ENCODE measurements at places on chromosomes 3 and 15.

DNA sequence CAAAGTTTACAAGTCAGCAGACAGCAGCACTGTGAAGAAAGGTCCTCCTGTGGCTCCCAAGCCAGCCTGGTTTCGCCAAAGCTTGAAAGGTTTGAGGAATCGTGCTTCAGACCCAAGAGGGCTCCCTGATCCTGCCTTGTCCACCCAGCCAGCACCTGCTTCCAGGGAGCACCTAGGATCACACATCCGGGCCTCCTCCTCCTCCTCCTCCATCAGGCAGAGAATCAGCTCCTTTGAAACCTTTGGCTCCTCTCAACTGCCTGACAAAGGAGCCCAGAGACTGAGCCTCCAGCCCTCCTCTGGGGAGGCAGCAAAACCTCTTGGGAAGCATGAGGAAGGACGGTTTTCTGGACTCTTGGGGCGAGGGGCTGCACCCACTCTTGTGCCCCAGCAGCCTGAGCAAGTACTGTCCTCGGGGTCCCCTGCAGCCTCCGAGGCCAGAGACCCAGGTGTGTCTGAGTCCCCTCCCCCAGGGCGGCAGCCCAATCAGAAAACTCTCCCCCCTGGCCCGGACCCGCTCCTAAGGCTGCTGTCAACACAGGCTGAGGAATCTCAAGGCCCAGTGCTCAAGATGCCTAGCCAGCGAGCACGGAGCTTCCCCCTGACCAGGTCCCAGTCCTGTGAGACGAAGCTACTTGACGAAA lies 24.2 kb downstream of the STARD5 start:
- DNase-seq = no peak

DNA sequence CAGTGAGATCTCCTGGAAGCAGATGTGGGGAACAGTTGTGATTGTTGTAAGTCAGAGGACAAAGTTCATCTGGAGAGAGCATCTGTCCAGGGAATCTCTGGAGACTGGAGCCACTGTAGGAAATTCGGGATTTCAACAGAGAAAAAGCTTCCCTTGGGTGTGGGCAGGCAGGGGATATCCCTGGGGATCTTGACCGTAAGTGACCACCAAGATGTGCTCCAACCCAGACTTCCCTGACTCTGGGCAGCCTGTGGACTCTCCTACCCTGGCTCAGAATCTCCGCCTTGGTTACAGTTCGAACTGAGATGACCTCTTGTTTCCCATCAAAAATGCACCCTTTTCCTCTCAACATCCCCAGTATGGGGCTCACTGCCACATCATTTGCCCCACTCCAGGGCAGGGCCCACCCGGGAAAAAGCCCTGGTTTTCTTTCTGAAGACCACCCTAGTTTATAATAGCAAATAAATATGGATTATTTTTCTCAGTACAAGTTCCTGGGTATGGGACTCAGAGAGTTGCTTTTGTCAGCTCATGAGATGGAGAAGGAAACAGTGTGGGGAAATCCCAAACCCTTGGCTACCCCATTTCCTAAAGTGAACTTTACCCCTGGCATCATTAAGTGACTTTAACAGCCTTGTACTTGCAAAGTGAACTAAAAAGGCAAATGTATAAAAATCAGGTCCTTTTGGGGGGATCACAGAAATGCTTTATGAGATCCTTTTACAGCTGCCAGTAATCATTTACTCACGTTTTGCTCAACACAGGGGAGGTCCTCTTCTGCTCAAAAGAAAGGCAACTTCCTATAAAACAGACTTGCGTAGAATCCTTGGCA lies 89.9 kb downstream of the CCNL1 start:
- DNase-seq = no peak

- DNase-seq = no peak
These were observed 1.6 kb upstream of the MEIS2 start for GRCh38 chr15:37101980-37102304.

DNA sequence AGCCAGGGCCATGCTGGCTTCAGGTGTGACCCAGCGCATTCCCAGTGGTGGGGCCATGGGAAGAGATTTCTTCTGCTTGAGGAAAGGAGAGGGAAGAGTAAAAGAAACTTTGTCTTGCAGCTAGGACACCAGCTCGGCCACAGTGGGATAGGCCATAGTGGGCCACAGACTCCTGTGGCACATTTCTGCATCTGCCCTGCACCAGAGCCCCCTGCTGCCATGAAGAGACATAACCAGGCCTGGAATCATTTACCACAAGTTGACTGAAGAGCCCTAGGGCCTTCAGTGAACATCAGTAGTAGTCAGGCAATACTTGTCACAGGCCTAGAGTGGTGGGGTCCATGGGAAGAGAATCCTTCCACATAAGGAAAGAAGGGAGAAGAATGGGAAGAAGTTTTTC lies 411.4 kb upstream of the ARL6 start:
- no peak for DNase-seq

DNA sequence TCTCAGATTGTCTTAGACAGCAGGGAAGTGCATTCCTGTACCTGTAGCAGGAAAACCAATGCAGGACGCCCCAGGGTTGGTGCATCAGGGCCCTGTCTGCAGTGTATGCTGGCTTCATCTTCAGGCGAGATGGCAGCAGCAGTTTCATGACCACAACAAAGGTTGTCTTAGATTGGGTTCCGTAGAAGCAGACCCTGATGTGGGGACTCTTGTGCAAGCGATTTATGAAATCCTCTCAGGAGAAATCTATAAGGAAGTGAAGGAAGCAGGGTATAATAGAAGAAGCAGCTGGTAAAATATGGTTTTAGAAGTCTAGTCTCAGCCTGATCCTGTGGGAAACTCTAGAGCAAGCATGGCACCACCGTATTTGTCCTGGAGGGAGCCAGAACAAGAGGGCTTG lies 25.0 kb downstream of the DNAH1 start:
- DNase-seq = no peak

- DNase-seq = no peak
These were observed 25.0 kb downstream of the PLCL2 start for GRCh38 chr3:16909802-16910201.

DNA sequence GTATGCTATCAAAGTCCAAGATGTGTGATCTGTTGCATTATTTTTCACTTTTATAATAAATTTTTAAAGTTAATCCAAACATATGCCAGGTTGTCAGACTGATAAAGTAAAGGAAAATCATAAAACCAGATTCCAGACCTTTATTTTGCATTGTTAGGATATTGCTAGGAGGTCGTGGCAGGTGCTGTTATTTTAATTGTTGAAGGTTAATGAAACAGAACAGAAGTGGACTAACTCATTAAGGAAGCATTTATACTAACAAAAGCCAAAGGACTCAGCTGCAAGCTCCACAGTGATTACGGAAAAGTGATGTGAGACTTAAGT lies 63.1 kb downstream of the DCLK3 start:
- no peak for DNase-seq

- no peak for DNase-seq
These were observed 3.6 kb upstream of the AGTR1 start for GRCh38 chr3:148694116-148694515.

DNA sequence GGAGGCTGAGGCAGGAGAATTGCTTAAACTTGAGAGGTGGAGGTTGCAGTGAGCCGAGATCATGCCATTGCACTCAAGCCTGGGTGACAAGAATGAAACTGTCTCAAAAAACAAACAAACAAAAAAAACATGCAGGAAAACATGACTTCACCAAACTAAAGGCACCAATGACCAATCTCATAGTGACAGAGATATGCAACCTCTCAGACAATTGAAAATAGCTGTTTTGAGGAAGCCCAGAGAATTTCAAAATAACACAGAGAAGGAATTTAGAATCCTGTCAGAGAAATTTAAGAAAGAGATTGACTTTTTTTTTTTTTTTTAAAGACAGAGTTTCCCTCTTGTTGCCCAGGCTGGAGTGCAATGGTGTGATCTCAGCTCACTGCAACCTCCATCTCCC lies 26.1 kb downstream of the NCBP2 start:
- no peak for DNase-seq

DNA sequence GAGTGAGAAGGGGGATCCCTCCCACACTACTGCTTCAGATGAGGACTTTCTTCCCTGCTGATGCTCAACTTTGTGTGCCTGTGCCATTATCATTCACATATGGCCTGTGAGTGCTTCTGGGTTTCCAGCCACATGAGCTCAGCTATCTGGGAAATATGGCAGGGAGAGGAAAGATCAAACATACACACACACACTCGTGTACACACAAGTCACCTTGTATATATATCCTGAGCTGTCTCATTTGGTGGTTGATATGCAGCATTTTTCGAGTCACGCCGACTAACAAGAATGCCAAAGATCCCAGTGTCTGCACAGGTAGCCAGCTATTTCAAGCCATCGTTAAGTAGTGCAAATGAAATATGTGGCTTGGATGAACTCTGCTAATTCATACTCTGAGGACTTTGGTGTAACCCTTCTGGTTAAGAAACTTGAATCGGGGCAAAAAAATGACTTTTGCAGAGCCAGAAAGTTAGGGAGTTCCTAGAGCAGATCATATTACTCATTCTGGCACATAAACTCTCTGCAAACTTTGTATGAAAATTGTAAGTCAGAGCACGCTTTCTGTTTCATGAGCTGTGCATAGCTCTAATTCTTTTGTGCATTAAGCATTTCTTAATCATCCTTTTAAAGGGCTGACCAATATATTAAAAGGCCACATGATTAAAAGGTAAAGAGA lies 24.9 kb upstream of the WNT5A start:
- no peak for DNase-seq

DNA sequence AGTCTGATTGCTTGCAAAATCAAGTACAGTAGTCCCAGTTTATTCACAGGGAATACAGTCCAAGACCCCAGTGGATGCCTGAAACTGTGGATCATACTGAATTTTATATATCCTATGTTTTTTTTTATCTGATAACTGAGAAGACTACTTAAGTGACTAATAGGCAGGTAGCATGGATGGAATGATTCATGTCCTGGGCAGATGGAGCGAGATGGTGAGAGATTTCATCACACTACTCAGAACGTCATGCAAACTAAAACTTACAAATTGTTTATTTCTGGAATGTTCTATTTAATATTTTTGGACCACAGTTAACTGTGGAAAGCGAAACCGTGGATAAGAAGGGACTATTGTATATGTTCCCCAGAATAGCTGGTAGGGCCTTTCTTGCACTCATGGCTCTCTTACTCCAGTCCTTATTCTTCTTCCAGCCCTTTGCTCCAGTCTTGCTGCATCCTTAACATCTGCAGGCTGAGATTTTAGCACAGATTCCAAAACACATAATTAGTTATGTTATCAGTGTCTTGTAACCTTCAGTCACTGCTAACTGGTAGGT lies 290.0 kb downstream of the ADAMTSL3 start:
- no peak for DNase-seq

DNA sequence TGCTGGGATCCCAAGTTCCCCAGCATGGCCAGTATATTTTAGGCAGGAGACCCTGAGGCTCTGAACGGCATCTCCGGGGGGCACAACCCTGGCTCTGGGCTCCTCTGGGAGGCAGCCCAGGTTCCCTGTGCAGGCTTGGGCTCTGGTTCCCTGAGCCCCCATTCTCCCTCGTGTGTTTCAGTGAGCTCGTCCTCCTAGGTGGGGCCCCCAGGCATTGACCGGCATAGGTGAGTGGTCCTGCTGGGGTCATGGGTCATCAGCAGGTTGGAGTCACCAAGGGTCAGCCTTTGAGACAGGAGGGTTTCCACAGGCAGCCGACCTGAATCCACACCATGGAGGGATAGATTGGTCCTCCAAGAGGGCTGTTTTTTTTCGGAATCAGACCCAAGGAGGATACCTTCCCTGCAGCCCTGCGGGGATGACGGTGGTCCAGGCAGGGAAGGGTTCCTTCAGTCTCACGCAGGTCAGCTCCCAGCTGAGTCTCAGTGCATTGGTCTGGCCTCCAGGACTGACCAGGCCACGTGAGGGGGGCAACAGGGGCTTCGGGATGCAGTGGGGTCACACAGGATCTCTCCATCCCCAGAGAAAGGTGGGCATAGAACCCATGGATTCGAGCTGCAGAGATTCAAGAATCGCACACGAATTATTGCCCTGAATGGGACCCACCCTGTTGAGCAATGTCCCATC lies 226.0 kb downstream of the SNRPN start:
- peak; percentile 17 for DNase-seq

- DNase-seq = no peak
These were observed 42.2 kb upstream of the PRR23E start for GRCh38 chr3:127150513-127151250.

DNA sequence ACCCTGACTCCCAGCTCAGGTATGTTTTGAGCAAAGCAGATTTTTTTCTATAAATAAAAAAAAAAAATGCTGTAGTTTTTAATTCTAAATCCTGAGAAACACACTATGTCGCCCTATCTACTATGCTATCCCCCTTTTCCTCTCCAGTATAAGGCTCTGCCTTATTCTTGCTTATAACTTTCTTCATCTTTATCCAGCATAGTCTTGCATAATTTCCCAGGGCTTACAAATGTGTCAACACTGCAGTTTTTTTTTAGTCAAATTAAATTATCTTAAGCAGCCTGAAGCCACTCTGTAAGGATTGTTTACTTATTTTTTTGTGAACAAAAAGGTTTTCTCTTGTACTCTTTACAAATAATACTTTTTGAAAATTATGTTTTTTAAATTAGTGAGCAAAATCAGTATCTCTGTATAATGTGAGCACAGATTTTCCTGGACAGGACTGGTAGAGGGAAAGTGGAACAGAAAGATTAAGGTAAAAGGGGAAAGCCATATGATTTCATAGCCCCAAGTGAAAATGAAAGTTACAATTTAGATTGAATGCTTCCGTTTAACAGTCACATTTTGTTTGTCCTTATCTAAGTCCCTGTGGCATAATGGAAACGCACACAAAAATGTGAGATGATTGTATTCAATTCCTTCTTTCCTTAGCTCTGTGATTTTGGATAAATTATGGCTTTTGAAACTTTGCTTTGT lies 5.6 kb upstream of the PYDC2 start:
- no peak for DNase-seq

GRCh38 chr15:63597038-63597790 lies at the start of gene FBXL22:
TSS of gene FBXL22 (plus strand) at chr15:63597387. CDS start at chr15:63597393, 6 bp downstream.
- no peak for DNase-seq

- no peak for DNase-seq
These were observed 17.3 kb downstream of the LTF start for GRCh38 chr3:46447228-46447985.

DNA sequence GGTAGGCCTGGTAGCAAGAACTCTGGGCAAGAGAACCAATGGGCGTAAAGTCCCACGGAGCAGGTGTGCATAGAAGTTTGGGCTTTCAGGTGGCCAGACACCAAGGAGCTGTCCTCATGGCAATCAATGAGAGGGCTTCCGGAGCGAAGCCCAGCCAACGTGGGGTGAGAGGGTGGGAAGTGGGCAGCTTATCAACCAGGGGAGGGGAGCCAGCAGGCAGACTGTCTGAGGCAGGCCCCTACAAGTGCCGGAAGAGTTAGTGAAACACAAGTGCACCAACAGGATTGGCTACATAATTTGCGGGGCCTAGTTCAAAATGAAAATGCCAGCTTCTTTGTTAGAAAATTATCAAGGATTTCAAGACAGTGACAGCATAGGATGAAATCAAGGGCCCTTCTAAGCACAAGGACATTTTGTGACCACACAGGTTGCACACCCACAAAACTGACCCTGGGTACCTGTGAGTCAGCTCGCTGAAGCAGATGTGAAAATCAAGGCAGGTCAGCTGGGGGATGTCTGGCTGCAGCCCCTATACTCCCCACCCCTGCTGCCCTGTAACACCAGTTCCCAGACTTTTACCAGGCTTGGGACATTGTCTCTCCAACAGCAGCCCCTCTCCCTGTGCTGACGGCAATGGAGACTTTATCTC lies 102.1 kb upstream of the ETV5 start:
- no peak for DNase-seq
